ENCODE measurements at places on chromosomes 6 and 20.

DNA sequence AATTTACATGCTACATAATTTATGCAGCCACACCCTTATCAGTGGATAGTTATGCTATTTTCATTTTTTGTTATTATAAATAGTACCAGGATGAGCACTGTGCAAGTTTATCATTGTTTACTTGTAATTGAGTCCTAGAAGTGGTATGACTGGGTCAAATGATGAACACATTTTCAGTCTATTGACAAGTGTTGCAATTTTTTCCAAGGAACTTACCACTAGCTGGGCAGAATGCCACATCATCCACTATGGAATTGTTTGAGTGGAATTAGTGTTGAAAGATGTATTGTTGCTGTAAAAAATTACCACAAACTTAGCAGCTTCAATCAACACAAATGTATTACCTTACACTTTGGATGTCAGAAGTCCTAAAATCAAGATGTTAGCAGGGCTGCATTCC lies 38.1 kb upstream of the OPN5 start:
- no peak for DNase-seq

- no peak for DNase-seq
Measured at GRCh38 chr6:30327232-30327746, 562 bp downstream of the TRIM39 start.

- no peak for DNase-seq
Measured at GRCh38 chr6:150720774-150721233, 121.1 kb downstream of the PLEKHG1 start.

GRCh38 chr6:39769012-39769411 lies 23.2 kb upstream of the DAAM2 start:
- no peak for DNase-seq

- DNase-seq, result no peak
Measured at GRCh38 chr6:43887906-43888683, 118.1 kb downstream of the VEGFA start.

- no peak for DNase-seq
Measured at GRCh38 chr20:56766528-56766927, 137.4 kb downstream of the TFAP2C start.

DNA sequence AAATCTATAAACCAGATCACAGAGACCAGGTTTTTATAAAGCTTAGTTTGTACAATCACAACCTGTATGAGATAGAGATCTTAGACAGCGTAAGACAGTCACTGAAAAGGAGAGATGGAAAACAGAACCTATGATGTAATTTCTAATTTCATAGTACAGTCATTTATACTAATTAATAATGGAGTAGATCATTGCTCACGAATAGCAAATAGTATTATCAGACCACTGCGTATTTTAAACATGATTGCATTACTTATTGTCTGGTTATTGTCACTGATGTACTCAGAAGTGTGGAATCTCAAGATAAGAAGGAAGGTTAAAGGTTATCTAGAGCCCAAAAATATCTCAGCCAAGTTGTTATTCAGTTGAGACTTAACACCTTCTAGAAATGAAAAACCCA lies 115.6 kb downstream of the KHDC1L start:
- no peak for DNase-seq

GRCh38 chr6:12208190-12208589 lies 82.0 kb upstream of the EDN1 start:
- no peak for DNase-seq

GRCh38 chr20:36573103-36573797 lies at the start of gene TGIF2:
TGIF2 (plus strand) TSS chr20:36573597; CDS start chr20:36578775, 5,178 bp downstream.
- peak; percentile 83 for DNase-seq

DNA sequence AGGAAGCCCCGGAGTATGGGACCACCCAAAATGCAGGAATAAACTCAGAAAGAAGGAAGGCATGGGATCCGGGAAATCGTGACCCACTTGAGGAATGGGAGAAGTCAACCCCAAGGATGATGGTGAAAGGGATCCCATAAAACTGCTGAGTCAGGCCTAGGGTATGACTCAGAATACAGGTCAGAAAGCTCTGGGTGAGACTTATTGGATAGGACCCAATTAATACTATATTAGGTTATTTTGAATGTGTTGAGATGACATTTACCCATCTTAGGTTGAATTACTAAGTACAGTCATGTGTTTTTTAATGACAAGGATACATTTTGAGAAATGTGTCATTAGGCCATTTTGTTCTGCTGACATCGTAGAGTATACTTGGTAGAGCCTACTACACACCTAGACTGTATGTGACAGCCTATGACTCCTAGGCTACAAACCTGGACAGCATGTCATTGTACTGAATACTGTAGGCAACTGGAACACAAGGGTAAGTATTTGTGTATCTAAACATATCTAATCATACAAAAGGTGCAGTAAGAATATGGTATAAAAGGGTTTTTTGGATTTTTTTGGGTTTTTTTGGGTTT lies 17.1 kb upstream of the HIVEP1 start:
- DNase-seq, result no peak

- no peak for DNase-seq
Measured at GRCh38 chr20:22825076-22825475, 210.0 kb upstream of the SSTR4 start.

GRCh38 chr6:143039548-143039947 lies 21.1 kb upstream of the AIG1 start:
- no peak for DNase-seq

- DNase-seq, result no peak
Measured at GRCh38 chr20:44651684-44652423, at the start of gene ADA. ADA (minus strand) TSS chr20:44651699; CDS start chr20:44651607, 92 bp downstream.

DNA sequence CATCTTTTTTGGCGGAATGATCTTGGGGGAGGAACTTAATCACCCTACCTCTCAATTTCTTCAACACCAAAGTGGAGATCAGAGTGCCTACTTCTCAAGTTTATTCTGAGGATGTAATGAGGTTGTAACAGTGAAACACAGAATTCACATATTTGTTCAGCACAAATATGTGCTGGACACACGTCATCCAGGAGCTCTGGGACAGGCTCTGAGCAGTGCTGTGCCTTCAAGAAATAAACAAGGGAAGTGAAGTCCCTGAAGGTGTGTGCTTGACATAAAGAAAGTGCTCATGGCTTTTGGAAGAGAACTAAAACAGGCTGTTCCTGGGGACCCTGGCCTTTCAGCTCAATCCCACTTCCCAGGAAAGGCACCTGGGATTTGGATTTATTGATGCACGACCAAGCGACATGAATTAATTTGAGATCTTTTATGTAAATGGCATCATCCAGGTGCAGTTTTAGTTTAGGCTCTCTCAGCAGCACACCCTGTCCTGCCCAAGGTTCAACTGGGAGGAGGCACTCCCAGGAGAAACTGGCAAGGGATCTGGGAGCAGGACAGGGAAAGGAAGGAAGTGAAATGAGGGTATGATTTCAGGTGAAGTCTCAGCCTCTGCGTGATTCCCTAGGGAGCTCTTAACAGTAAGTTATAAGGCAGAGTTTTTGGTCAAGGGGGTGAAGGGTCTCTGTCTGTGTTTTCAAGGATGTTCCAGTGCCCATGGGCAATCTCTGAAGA lies 211.0 kb downstream of the FOXA2 start:
- DNase-seq, result no peak

- no peak for DNase-seq
Measured at GRCh38 chr6:25220857-25221256, 58.3 kb upstream of the CARMIL1 start.

DNA sequence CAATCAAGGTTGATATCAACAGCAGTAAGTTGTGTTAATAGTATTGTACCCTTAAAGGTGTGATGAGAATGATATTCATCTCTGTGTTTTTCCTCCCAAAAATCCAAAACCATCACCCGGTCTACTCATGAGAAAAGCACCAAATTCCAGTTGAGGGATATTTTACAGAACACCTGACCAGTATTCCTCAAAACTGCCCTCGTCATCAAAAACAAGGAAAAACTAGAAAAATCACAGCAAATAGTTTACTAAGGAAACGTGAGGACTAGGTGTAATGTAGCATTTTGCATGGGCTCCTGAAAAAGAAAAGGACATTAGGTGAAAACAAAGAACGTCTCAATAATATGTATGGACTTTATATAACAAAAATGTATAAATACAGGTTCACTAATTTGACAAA lies 394.4 kb upstream of the NRSN1 start:
- no peak for DNase-seq

GRCh38 chr6:109118871-109119354 lies 23.6 kb downstream of the CEP57L1 start:
- no peak for DNase-seq

- no peak for DNase-seq
Measured at GRCh38 chr6:151008425-151008824, 142.9 kb downstream of the MTHFD1L start.

GRCh38 chr6:12635813-12636212 lies 80.8 kb upstream of the PHACTR1 start:
- no peak for DNase-seq

DNA sequence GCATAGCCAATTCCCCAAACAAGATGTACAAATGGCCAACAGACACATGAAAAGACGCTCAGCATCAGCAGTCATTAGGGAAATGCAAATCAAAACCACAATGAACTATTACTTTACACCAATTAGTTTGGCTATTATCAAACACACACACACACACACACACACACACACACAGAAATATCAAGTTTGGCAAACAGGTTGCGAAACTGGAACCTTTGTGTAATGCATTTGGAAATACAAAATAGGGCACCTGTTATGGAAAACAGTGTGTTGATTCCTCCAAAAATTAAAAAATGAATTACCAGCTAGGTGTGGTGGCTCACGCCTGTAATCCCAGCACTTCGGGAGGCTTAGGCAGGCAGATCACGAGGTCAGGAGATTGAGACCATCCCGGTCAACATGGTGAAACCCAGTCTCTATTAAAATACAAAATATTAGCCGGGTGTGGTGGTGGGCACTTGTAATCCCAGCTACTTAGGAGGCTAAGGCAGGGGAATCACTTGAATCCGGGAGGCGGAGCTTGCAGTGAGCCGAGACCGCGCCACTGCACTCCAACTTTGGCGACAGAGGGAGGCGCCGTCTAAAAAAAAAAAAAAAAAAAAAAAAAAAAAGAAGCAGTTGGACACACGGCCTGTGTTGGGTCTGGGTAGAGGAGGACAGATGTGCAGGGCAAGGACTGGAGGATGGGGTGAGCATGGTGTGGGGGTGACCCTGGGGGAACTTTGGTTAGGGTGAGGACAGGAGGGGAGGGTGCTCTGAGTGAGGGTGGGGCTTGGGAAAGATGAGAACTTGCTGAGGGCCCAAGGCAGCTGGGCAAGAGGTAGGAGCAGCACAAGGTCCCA lies 23.8 kb downstream of the HLA-F start:
- DNase-seq, result no peak

- no peak for DNase-seq
Measured at GRCh38 chr6:132513831-132514545, 1.1 kb upstream of the STX7 start.

DNA sequence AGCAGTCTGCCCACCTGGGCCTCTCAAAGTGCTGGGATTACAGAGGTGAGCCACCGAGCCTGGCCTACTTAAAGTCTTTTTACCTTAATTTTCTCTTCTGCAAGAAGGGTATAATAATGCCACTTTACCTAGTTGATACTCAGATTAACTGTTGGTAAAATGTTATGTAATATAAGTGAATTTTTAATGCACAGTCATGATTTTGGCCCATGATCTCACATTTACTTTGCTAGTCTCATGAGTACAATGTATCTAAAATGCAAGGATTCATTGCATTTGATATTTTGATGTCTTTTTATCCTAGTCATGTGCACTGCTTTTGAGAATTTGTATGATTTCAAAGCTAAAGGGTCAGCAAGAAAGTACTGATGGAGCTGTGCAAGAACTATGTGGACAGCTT lies 13.1 kb downstream of the DNAH8 start:
- no peak for DNase-seq

GRCh38 chr6:14696367-14696766 lies 549.5 kb upstream of the JARID2 start:
- DNase-seq, result no peak

DNA sequence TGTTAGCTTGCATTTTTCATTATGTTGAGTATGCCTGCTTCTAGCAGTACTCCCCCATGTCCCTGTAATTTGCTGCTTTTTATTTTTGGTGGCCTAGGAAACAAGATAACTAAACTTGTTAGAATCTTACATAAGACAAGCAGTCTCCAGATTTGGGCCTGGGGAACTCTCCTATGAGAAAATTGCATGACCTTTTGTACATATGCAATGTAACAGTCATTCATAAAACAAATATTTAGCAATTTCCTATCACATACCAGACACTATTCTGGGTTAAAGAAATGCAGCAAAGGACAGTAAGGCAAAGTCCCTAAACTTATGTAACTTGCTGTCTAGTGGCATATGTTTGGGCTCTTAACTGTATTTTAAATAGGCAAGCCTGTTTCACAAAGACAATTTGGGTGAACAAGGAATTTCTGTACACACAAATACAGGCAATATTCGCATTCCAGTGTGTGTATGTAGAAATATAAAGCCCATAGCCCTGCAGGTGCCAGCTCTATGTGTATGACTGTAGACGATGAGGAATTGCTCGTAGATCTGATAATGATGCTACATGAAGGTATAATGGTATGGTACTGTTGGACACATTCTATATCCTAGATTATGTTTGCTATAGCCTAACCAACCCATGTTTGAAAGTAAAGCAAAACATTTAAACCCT lies 305.2 kb upstream of the CITED2 start:
- DNase-seq, result no peak

DNA sequence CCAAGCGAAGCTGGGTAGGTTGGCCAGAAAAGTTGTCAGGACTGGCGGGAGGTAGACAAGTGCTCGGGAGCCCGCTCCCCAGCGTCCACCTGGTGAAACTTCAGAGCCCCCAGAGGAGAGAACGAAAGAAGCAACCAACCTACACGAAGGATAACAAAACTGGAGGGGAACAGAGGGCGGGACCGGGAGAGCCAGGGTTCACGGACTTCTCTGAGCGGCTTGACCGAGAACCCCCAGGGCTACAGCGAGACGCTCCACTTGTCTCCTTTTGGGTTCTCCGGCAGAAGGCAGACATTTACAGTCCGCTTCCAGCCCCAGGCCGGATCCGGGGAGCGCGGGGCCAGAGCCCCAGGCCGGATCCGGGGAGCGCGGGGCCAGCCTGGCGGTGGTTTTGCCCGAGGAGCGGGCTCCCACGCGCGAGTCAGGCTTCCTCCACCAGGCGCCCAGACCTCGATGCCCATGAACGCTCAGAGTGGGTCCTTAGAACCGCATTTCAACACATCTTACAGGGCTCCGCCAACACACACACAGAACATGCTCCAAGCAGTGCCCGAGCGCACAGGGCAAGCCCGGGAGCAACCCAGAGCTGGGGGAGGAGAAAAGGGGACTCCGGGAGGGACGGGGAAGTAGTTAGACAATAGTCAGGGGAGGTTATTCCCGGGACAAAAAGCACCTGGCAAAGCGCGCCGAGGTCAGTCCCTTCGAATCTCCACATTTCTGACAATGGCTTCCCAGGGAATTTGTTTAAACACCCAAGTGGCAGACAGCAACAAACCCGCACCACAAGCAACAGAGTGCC lies 1.1 kb downstream of the PTPRK start:
- DNase-seq, result peak; percentile 10

Measured in stimulated activated CD8-positive, alpha-beta memory T cell treated with anti-CD3 and anti-CD28 coated beads, Interleukin-15, amount 100 ng/mL, for 4 hours (primary cell).